LHCN-M2 (cell line): ENCODE measurements at places on chromosomes 7 and 10.

GRCh38 chr10:98125940-98126631 lies 8.4 kb upstream of the R3HCC1L start:
- peak; percentile 53 for DNase-seq

DNA sequence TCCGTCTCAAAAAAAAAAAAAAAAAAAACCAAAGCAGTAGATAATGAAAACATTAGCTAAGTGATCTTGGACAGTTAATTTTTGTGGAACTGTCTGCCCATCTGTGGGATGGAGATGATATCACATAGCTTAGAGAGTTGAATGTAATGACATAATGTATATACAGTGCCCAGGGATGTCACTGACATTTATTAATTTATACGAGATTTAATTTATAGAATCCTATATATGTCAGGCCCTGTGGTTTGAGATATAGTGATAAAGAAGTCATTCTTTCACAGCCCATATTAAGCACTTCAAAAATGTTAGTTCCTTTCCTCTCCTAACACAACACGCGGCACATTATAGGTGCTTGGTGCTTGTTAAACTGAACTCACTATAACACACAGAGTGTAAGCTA lies 4.0 kb downstream of the ENO4 start:
- DNase-seq, result no peak

DNA sequence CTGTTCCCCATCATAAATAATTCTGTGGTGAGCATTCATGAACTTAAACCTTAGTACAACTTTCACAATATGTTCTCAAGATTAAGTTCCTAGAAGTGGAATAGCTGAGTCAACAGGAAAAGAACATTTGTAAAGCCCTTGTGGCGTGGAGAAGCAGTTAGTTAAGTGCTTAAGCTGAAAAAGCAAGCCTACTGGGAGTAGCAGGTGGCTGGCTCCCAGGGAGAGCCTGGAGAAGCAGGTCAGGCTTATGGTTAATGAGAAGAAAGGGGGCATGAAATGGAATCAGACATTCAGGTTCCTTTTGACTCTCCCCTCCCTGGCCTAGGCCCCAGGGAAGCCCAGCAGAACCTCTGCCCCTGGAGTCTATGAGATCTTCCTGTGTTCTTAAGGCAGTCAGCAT lies 35.3 kb downstream of the VSTM4 start:
- peak; percentile 69 for DNase-seq

DNA sequence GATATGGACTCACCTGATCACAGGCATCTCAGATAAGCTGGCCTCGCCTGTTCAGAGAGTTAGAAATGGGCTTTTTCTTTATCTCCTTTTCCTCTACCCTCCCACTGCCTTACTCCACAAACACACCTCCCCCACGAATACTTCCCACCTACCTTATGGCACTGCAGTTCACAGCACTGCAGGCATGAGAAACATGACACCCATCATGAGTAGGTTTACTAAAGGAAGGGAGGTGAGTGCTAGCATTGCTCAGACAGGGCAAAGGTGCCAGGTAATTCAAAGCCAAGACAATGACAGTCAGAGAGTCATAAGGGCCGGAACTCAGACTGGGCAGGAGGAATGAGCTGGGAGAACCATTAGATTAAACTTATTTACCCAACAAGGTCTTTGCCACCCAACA lies 220.6 kb downstream of the FAM107B start:
- no peak for DNase-seq

DNA sequence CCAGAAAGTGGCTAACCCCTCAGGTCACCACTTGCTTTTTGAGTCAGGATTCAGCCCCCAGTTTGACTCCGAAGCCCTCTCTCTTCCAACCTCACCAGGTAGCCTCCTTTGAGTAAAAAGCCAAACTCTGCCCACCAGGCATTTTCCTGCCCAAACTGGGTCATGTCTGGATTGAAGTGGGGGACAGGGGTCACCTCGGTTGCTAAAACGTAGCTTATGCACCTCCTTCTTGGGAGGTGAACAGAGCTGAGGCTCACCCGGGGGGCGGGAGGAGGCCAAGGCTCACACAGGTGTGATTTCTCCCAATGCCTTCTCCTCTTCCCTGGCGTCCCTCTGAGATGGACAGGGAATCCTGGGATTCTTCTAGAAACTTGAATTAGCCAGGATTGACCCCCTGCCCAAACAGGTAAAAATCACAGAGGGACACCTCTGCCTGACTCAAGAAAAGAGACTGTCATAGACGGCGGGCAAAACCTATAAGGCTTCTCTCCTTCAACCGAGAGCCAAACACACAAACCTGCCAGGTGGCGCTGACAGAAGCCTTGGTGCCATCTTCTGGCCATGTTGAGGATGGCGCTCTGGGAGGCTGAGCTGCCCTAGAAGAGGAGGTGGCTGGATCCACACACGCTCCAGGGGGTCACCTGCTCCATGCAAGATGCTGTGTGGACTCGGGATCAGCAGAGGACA lies 51.6 kb downstream of the PRLHR start:
- DNase-seq, result peak; percentile 16

DNA sequence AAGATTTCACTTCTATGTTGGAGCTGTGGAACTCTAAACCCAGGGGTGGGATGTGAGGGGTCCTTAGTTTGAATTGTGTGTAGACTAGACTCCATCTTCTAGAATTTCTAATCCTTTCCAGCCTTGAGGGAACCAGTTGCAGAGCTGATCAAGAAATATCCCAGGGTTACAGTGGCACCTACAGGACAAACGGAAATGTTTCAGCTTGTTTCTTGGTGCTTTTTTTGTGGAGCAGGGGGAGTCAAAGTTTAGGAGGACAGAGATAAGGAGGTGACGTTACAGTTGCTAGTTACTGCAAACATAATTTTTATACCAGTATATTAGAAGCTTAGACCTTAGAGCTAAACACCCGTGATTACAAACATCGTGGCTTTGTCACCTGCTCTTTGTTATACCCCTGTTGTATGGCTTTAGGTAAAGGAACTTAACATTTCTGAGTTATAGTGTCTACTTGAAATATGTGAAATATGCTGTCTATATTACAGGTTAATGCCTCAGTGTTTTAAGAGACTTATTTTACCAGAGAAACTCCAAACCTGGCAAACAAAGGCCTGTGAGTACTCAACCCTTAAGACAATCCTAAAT lies 84.5 kb upstream of the DYNC1I1 start:
- DNase-seq, result peak; percentile 48

- DNase-seq, result peak; percentile 53
Observed at GRCh38 chr10:88820748-88821401, 18.3 kb downstream of the LIPM start.
